ENCODE measurements at places on chromosomes 6 and 20. TPM values are rescaled to one million over a fixed set of nuclear protein-coding genes. Genes with fewer than 3 reads are reported as not detected.

- no peaks in the 10 kb centered on the region for H3K36me3 ChIP-seq
- no peaks in the 10 kb centered on the region for H3K4me1 ChIP-seq
- no peak for DNase-seq
- H3K27me3 ChIP-seq: no peaks in the 10 kb centered on the region
Measured at GRCh38 chr6:67663105-67663895, 971.8 kb upstream of the ADGRB3 start.

DNA sequence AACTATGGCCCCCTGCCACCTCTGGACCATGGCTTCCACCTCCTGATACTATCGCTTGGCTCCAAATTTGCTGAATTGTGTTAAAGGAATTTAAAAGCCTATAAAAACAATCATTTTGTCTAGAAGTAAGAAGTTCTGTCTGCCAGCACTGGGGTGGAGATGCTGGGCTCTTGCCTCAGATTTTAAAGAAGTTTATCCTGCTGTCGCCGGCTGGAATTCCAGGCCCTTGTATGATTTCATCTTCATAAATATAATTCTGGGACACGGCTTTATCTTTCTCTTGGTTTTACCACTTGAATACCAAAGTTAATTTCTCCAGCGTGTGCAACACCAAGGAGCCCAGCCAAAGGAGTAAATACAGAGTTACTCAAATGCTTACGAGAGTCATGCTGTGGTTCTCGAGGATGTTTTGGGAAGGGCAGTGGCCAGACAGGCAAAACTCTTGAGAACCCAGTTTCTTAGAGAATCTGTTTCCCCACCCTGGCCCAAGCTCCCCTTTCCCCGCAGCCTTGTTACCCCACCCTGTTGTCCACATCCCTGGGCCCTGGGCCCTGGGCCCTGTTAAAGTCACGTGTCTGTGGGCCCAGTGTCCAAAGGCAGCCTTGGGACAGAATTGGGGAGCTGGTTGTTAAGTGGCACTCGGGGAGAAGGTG lies 31.9 kb downstream of the C6orf89 start:
- no peak overlapping the region for H3K27ac ChIP-seq
- no peak overlapping the region for H3K4me3 ChIP-seq
- H3K36me3 ChIP-seq: peaks cover 23% of the 10 kb centered on the region
- DNase-seq: no peak
- H3K4me1 ChIP-seq: peaks cover 36% of the 10 kb centered on the region

- no peak overlapping the region for H3K27ac ChIP-seq
- H3K4me3 ChIP-seq: no peak overlapping the region
- H3K4me1 ChIP-seq: peaks cover 25% of the 10 kb centered on the region
- H3K36me3 ChIP-seq: peaks cover 1% of the 10 kb centered on the region
Measured at GRCh38 chr20:16541878-16542277, 31.4 kb downstream of the KIF16B start.

GRCh38 chr6:89244241-89244985 lies 27.3 kb upstream of the GABRR1 start:
- H3K4me1 ChIP-seq: peaks cover 6% of the 10 kb centered on the region
- H3K36me3 ChIP-seq: no peaks in the 10 kb centered on the region
- no peak for DNase-seq
- no peaks in the 10 kb centered on the region for H3K27me3 ChIP-seq
- H3K4me3 ChIP-seq: no peak overlapping the region

The F13A1 gene
- total RNA-seq: not detected

The SEL1L2 gene
- not detected for total RNA-seq

All from activated CD4-positive, alpha-beta memory T cell treated with anti-CD3 and anti-CD28 coated beads for 36 hours (primary cell).